CD4-positive, alpha-beta T cell treated with Interleukin-4 for 4 hours (primary cell): ENCODE measurements at places on chromosomes 12 and 14.

DNA sequence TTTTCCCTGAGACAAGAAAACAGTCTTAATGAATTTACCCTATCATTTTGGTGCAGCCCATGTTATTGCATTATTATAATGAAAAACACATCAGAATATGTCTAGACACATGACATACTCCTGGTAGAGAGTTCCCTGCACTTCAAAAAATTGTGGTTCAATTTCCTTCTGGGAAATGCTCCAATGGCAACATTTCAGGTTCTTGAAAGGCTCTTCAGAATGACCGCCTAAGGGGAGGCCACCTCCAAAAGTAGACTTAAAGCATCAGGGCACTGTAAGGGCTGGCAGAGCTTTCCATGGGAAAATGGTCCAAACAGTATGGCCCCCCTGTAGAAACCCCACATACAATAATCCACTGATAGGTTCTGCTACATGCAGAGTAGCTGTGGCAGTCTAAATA is 110.7 kb downstream of the SLC25A21 start:
- no peak for DNase-seq

GRCh38 chr14:89807892-89808291 is 146.6 kb downstream of the EFCAB11 start:
- no peak for DNase-seq

- DNase-seq: no peak
Measured at GRCh38 chr14:25001601-25002000, 48.3 kb downstream of the STXBP6 start.

DNA sequence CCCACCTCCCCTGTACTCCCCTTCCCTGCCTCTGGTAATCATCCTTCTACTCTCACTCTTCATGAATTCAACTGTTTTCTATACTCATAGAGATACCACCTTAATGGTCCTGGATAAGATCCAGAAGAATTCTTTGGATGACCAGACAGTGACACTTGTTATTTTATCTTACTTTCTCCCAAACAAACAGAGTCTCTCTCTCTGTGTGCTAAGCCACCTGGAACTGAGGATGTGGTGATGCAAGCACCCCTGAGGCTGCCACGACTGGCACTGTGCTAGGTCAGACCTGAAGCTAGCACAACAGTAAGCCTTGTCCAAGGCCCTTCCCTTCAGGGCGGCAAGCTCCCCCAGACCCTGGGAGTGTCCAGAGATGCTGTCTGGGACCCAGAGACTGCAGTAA is 250.2 kb downstream of the C12orf50 start:
- no peak for DNase-seq
